ENCODE measurements at places on chromosomes 2 and 18.

- no peaks in the 10 kb centered on the region for H3K4me1 ChIP-seq
- no peak overlapping the region for H3K4me3 ChIP-seq
- H3K27me3 ChIP-seq: no peaks in the 10 kb centered on the region
- H3K27ac ChIP-seq: no peak overlapping the region
- DNase-seq: no peak
Measured at GRCh38 chr2:70347831-70348230, 46.0 kb upstream of the FAM136A start.

DNA sequence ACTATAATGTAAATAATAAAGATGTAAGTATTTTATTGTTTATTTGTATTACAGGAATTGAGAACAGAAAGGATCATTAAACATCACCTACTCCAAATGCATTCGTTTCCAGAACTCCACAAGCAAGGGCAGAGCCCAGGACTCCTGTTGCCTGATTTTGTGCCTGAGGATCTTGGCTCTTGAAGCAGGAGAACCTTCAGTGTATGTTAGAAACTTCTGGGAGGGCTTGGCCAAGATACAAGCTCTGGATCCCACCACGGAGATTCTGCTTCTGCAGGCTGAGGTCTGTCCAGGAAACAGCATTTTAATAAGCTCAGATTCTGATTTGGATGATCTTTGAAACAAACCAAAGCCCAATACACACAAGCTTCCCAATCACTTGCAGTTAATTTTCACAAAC lies 142.4 kb upstream of the SOX11 start:
- DNase-seq: no peak
- no peaks in the 10 kb centered on the region for H3K36me3 ChIP-seq
- no peaks in the 10 kb centered on the region for H3K27me3 ChIP-seq
- H3K4me3 ChIP-seq: no peak overlapping the region

DNA sequence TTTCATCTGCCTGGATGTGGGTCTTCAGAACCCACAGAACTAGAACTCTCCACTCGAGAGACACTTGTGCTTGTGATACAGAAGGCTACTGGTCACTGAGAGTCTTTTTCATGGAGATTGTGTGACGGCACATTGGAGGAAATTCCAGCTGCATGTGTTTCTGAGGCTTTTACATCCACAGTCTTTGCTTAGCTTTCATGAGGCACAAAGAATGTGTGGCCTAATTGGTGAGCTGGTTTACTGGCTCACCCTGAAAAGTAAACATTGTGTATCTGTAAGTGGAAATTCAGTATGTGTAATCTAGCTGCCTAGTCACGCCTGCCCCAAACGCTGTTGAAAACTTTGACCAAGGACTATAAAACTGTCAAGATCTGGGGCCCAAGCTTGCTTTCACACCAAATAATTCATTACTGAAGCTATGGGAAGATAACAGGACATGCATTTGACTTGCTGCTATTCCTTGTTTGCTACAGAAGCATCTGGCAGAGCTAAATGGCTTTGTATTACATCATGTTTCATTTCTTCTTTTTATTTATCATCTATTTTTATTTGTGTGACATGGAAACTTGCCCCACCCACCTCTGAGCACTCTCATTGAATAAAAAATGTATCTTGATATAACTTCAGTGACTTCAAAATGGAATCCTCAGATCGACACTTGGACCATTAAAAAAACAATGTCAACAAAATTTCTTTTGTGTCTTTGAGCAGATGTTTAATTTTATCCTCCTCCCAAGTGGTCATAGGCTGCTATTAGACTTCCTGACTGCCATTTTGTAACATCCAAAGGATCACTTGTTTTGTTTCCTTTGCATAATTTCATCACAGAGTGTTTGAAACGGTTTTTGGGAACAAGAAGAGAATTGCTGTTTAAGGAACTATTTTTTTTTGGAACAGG lies 80.2 kb downstream of the EFEMP1 start:
- no peaks in the 10 kb centered on the region for H3K27me3 ChIP-seq
- no peaks in the 10 kb centered on the region for H3K4me1 ChIP-seq
- H3K27ac ChIP-seq: peak overlapping the region; percentile 23

GRCh38 chr2:27008678-27009077 lies 24.1 kb upstream of the TMEM214 start:
- H3K27ac ChIP-seq: no peak overlapping the region
- DNase-seq: no peak
- H3K4me3 ChIP-seq: no peak overlapping the region
- H3K27me3 ChIP-seq: no peaks in the 10 kb centered on the region

DNA sequence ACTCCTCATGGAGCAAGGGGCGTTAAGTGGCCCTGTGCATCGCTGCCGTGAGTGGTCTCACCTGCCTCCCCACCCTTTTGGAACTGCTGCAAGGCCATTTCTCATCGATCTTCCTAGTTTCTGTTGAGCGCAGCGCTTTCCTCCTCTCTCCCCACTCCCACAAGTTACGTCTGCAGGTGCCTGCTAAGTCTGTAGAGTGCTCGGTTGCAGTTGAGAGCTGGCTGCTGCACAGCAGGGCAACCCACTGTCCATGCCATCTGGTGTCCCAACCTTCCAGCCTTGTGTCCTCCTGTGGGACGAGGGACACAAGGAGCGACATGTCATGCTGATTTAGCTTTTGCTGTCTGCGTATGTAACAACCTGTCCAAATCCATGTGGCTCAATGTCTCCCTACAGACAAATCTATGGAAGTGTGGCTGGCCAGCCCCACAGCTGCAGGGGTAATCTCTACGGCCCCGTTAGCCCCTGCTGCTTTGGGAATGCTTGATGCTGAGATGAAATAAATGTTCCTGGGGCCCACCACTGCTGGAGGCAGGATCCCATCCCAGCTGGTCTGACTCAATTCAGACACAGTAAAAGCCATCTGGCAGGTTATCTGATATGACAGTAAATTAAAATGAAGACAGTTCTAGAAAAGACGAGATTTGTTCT lies 68.1 kb upstream of the TCF7L1 start:
- no peaks in the 10 kb centered on the region for H3K4me1 ChIP-seq
- no peak overlapping the region for H3K27ac ChIP-seq
- no peaks in the 10 kb centered on the region for H3K27me3 ChIP-seq
- H3K36me3 ChIP-seq: no peaks in the 10 kb centered on the region

GRCh38 chr2:238163481-238164198 lies 4.9 kb downstream of the ERFE start:
- no peaks in the 10 kb centered on the region for H3K27me3 ChIP-seq
- DNase-seq: no peak
- H3K36me3 ChIP-seq: no peaks in the 10 kb centered on the region
- no peak overlapping the region for H3K27ac ChIP-seq

DNA sequence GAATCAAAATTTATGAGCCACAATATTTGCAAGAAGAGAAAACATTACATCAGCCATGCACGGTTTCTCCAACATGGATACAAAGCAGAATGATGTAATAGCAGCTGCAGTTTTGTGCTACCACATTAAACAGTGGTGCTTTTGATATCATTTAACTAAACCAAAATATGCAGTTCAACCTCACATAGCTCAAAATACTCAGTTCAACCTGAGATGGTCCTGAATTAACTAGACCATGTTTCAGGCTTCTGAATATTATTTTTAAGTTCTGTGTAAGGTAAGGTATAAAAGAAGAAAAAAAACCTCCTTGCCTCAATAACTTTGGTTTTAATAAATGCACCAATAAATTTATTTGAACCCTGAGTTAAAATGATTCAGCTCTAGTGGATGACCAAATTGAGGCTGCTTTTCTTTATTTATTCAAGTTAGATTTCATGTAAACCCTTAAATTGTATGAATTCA lies 18.8 kb upstream of the TSPYL6 start:
- H3K4me3 ChIP-seq: no peak overlapping the region
- H3K27me3 ChIP-seq: no peaks in the 10 kb centered on the region
- no peak overlapping the region for H3K27ac ChIP-seq
- no peak for DNase-seq

DNA sequence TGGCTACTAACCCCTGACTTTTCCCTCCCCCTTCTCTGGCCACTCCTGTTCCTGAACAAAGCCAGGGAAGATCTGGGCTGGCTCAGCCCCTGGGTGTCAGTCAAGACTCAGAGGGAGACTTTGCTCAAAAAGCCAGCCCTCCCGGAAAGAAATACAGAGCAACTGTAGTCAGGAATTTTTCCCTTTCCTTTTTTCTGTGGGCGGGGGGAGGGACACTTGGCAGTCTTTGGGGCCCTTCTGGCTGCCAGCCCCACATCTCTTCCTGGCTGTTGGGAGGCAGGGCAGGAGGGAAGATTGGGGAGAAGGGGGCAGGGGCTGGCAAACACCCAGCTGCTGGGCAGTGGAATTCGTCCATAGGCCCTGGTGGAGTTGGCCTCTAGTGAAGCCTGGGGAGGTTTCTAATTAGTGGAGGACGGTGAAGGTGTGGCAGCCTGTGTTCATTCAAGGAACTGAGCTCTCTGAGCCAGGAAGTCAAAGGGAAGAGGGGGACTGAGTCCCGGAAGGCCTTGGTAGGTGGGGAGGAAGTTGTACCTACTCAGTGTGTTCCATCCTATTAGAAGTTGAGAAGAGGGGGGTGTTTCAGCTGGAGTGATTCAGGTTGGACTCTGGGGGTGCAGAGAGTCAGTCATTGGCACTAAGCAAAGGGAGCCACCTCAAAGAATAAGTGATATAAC lies 10.9 kb downstream of the IGFBP2 start:
- no peak for DNase-seq
- no peaks in the 10 kb centered on the region for H3K4me1 ChIP-seq
- H3K27ac ChIP-seq: peak overlapping the region; percentile 57
- no peaks in the 10 kb centered on the region for H3K27me3 ChIP-seq

GRCh38 chr2:157876786-157877138 lies 632 bp upstream of the ACVR1 start:
- no peaks in the 10 kb centered on the region for H3K36me3 ChIP-seq
- peaks cover 9% of the 10 kb centered on the region for H3K4me1 ChIP-seq
- no peak for DNase-seq
- peak overlapping the region; percentile 58 for H3K4me3 ChIP-seq

DNA sequence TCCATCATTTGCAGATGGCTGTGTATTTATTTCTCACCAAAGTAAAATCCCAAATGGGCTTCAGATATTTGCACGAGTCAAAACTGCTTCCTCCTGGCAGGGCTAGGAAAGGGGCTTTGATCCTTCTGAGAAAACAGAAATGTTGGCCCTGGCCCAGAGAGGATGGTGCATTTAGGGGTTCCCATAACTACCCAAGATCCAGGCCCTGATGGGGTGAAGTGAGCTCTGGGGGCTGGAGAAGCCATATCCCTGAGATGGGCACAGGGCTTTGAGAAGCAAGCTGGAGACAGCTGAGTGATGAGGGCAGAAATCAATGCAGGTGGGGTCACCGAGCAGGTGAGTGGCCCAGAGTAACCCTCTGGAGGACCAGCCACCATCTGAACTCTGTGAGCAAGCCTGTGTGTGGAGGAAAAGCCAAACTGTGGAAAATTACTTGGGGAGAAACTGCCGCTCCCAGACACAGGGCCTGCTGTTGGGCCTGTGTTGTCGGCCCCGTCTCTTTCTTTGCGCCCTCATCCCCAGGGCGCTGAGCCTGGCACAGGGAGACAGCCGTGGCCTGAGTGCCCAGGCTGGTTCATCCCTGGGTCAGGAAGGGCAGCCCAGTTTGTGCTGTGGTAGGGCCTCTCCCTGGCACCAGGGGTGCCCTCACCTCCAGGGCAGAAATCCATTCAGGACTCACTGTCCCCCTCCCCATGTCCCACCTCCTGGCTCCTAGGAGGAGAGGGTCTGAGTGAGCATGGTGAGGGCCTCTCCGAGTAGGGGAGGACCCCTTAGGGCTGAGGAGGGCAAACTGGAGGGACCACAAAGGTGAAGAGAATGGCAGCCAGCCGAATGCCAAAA lies 167.8 kb upstream of the HAAO start:
- peaks cover 40% of the 10 kb centered on the region for H3K4me1 ChIP-seq
- DNase-seq: no peak
- no peak overlapping the region for H3K4me3 ChIP-seq
- no peaks in the 10 kb centered on the region for H3K27me3 ChIP-seq

DNA sequence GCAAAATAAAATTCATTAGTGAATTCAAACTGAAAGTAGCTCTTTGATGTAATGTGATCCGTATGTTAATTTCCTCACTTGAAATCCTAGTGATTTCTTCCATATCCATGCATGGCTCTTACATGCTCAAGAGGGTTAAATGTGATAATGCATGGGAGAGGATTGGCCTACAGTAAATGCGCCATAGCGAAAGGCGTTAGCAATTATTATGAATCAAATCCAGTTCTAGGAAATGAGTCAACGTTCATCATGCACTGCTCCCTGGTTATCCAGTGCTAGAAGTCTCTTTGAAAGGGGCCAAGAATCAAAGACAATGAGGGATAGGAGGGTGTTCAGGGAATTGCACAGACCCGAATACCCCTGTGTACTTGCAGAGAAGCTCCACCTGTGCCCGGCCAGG lies 101.4 kb upstream of the RASGRP3 start:
- no peaks in the 10 kb centered on the region for H3K36me3 ChIP-seq
- H3K4me3 ChIP-seq: no peak overlapping the region
- DNase-seq: no peak
- no peaks in the 10 kb centered on the region for H3K4me1 ChIP-seq

DNA sequence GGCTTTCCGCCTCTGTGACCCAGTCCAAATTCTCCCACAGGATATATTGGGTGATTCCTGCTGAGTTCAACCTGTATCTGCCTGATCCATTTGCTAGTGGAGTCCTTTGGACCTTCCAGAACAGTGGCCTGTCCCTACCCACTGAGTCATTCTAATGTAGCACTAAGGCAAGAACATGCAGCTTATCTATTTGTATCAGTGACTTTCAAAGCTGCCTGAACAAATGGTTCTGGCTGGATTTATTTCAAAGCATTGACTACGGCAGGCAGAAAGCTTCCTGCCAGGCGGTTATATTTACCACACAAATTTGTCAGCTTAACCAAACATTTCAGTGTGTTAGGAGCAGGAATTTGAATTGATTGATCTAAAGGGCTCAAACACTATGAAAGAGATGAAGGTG lies 613.4 kb downstream of the DCC start:
- no peaks in the 10 kb centered on the region for H3K36me3 ChIP-seq
- no peaks in the 10 kb centered on the region for H3K4me1 ChIP-seq
- no peak overlapping the region for H3K4me3 ChIP-seq

GRCh38 chr2:131349021-131349420 lies 14.9 kb downstream of the RAB6D start:
- no peaks in the 10 kb centered on the region for H3K36me3 ChIP-seq
- no peaks in the 10 kb centered on the region for H3K27me3 ChIP-seq
- no peaks in the 10 kb centered on the region for H3K4me1 ChIP-seq
- no peak overlapping the region for H3K4me3 ChIP-seq
- no peak overlapping the region for H3K27ac ChIP-seq

DNA sequence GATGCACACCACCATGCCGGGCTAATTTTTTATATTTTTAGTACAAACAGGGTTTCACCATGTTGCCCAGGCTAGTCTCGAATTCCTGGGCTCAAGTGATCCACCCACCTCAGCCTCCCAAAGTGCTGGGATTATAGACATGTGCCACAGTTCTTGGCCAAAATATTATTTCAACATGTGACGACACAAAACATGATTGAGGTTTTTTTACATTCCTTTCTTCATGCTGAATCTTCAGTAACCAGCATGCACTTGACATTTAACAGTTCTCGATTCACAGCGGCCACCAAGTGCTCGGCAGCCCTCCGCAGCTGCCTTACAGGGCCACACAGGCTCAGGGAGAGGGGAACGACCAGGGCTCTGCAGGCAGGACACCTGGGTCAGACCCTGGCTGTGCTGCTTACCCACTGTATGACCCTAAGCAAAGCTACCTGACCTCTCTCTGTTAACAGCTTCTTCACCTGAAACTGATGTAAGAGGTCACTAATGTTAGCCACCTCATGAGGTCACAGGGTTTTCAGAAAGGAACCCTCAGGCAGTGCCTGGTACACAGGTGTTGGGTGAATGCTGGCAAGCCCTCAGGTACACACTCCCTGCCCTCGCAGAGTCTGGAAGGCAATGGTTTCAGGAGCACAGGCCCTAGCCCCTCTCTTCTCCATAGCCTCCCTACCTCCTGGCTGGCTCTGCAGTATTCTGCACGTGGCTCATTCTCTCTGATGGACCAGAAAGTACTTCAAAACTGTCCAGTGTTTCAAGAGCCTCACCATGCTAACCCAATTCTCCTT lies 25.7 kb downstream of the TUBB6 start:
- H3K27me3 ChIP-seq: no peaks in the 10 kb centered on the region
- H3K27ac ChIP-seq: no peak overlapping the region
- no peak for DNase-seq
